ENCODE measurements at places on chromosomes 5 and 9.

GRCh38 chr5:84437673-84438315 is 53.1 kb upstream of the EDIL3 start:
- no peaks in the 10 kb centered on the region for H3K27me3 ChIP-seq
- no peak overlapping the region for H3K27ac ChIP-seq
- no peak overlapping the region for H3K4me3 ChIP-seq
- no peaks in the 10 kb centered on the region for H3K36me3 ChIP-seq

- H3K27ac ChIP-seq, result peak overlapping the region; percentile 78
- no peak for DNase-seq
- peaks cover 17% of the 10 kb centered on the region for H3K36me3 ChIP-seq
- H3K4me1 ChIP-seq, result peaks cover 57% of the 10 kb centered on the region
- H3K27me3 ChIP-seq, result no peaks in the 10 kb centered on the region
Observed at GRCh38 chr9:133112663-133113026, 8.4 kb downstream of the RALGDS start.

- peaks cover 22% of the 10 kb centered on the region for H3K4me1 ChIP-seq
- H3K4me3 ChIP-seq, result no peak overlapping the region
- no peak for DNase-seq
- no peak overlapping the region for H3K27ac ChIP-seq
- no peaks in the 10 kb centered on the region for H3K36me3 ChIP-seq
Observed at GRCh38 chr5:154708846-154709245, 46.3 kb upstream of the LARP1 start.

- no peak overlapping the region for H3K27ac ChIP-seq
- H3K27me3 ChIP-seq, result no peaks in the 10 kb centered on the region
- no peak overlapping the region for H3K4me3 ChIP-seq
Observed at GRCh38 chr9:93300585-93301081, 116.7 kb downstream of the WNK2 start.

- no peaks in the 10 kb centered on the region for H3K36me3 ChIP-seq
- H3K27me3 ChIP-seq, result no peaks in the 10 kb centered on the region
- no peak overlapping the region for H3K4me3 ChIP-seq
- no peak for DNase-seq
- no peaks in the 10 kb centered on the region for H3K4me1 ChIP-seq
Observed at GRCh38 chr9:30349526-30350513, 2034.6 kb upstream of the ACO1 start.

GRCh38 chr5:9362600-9362999 is 183.3 kb downstream of the SEMA5A start:
- DNase-seq, result no peak
- no peak overlapping the region for H3K27ac ChIP-seq

DNA sequence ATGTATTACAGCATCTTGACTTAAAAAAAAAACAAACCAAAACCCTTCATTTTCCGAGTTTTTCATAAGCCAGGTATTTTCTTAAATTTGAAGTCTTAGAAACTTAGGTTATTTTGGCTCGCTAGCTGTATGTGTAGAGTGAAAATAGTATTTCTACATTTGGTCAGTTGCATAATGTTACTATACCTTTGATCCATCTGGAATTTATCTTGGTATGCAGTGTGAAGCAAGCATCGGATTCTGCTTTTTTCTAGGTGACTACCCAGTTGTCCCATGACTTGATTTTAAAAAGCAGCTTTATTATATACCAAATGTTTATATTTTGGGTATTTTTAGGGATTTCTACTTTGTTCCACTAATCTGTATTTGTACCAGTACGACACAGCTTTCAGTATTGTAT is 27.7 kb downstream of the UBAP1 start:
- H3K27ac ChIP-seq, result no peak overlapping the region
- no peak overlapping the region for H3K4me3 ChIP-seq
- H3K4me1 ChIP-seq, result no peaks in the 10 kb centered on the region
- no peaks in the 10 kb centered on the region for H3K27me3 ChIP-seq
- H3K36me3 ChIP-seq, result no peaks in the 10 kb centered on the region

- no peak overlapping the region for H3K27ac ChIP-seq
- no peaks in the 10 kb centered on the region for H3K4me1 ChIP-seq
- no peak for DNase-seq
- H3K36me3 ChIP-seq, result no peaks in the 10 kb centered on the region
Observed at GRCh38 chr5:150075233-150075632, 11.1 kb downstream of the CSF1R start.

DNA sequence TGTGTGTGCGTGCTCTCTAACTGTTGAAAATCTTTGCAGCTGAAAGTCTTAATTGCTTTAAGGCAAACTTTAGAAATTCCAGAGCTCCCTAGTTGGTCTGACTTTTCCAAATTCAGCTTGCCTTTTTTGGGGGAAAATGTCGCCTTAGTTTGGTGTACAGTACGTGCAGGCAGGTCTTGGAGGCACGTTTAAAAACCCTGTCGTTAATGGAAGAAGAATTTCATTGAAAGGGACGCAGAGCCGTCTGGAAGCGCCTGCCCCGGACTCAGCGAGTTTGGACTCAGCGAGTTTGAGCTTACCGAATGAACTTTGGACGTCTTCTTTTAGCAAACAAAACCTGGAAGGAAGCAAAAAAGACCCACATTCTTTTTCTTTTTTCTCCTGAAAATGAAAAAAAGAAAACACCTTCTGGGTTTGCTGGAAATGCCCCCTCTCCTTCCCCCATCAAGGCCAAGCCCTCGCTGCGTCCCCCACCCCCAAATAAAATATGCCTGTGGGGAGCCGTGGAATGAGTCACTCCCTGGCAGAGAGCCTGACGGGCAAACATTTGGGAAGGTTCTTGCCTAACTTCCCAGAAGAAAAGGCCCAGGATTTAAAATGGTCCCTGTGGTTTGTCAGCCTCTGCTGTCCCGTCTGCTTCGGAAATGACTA is 1.5 kb downstream of the NEK6 start:
- H3K36me3 ChIP-seq, result no peaks in the 10 kb centered on the region
- H3K4me3 ChIP-seq, result peak overlapping the region; percentile 59

- H3K27me3 ChIP-seq, result no peaks in the 10 kb centered on the region
- H3K4me3 ChIP-seq, result no peak overlapping the region
- no peak overlapping the region for H3K27ac ChIP-seq
- DNase-seq, result peak; percentile 17
- H3K4me1 ChIP-seq, result peaks cover 33% of the 10 kb centered on the region
Observed at GRCh38 chr9:133563291-133563796, 28.8 kb downstream of the ADAMTSL2 start.

- H3K27me3 ChIP-seq, result no peaks in the 10 kb centered on the region
- no peaks in the 10 kb centered on the region for H3K36me3 ChIP-seq
Observed at GRCh38 chr5:60668686-60669304, 31.2 kb downstream of the DEPDC1B start.

- H3K27me3 ChIP-seq, result no peaks in the 10 kb centered on the region
- H3K27ac ChIP-seq, result no peak overlapping the region
- H3K4me3 ChIP-seq, result no peak overlapping the region
Observed at GRCh38 chr9:5113994-5114748, 71.3 kb downstream of the INSL6 start.

DNA sequence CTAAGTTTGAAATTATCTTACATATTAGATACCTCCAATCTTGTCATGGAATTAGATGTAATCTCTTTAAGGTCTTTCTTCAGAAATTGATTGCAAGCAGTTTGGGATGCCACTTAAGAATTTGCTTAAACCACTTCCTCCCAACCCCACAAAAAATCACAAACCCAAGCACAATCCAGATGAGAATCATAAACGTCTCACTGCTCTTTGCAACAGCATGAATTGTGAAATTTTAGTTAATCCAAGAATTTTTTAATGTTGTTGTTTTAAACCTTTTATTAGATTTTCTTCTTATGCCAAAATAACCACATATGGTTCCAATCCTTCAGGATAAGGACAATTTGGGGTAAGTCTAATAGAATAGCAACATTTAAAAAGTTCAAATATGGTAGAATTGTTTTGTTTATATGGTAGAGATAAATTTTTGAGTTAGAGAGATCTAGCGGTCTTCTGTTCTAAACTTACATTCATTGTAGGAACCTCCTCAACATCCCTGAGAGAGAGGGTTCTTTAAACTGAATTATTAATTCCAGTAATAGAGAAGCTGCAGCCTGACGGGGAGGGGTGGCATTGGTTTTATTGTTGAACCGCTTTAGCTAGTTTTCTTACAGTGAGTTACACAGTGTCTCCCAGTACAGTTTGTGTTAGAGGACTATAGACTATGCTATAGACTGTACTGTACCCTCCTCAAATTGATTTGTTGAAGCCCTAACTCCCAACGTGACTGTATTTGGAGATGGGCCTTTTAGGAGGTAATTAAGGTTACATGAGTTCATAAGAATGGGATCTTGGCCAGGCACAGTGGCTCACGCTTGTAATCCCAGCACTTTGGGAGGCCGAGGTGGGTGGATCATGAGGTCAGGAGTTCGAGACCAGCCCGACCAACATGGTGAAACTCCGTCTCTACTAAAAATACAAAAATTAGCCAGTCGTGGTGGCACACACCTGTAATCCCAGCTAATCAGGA is 24.8 kb upstream of the IL6ST start:
- no peaks in the 10 kb centered on the region for H3K4me1 ChIP-seq
- no peak overlapping the region for H3K4me3 ChIP-seq
- H3K27me3 ChIP-seq, result no peaks in the 10 kb centered on the region

DNA sequence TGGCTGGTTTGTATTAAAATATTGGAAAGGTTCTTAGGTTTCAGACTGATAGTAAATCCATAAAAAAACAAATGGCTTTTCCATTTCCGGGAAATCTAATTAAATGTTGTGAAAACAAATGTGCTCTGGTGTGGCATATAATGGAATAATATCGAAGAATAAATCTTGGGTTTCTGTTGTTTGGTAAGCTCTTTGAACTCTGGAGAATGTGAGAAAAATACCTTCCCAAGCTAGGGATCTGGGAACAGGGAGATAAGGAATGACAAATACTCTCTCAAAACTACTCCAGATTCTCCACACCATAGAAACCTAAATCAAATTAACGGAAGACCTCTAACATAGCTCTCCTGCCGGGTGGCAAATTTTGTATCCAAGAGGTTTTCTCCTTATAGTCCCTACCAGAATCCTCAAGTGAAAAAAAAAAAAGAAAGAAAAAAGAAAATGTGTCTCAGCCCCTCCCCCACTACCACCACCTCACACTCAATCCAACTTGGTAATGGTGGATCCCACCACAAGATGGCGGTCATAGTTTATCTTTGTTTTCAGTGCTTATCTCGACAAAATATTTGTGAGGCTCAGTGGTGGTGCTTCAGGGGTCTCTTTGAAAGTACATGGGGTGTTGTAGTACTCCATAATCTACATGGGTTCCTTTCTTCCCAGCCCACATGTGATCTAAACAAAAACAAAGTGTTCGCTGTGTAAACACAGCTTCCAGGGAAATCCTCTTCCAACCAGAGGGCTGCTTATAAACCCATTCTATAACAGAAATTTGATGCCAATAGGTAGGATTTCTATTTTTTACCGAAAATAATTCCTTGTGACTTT is 54.5 kb upstream of the FST start:
- no peaks in the 10 kb centered on the region for H3K4me1 ChIP-seq
- no peaks in the 10 kb centered on the region for H3K36me3 ChIP-seq
- H3K27me3 ChIP-seq, result no peaks in the 10 kb centered on the region
- H3K4me3 ChIP-seq, result no peak overlapping the region
- no peak overlapping the region for H3K27ac ChIP-seq

- H3K27me3 ChIP-seq, result no peaks in the 10 kb centered on the region
- DNase-seq, result no peak
- no peaks in the 10 kb centered on the region for H3K36me3 ChIP-seq
- H3K4me1 ChIP-seq, result no peaks in the 10 kb centered on the region
- no peak overlapping the region for H3K27ac ChIP-seq
- no peak overlapping the region for H3K4me3 ChIP-seq
Observed at GRCh38 chr5:27962198-27962597, 923.8 kb upstream of the CDH9 start.

GRCh38 chr5:2330325-2331130 is 420.9 kb downstream of the IRX2 start:
- no peaks in the 10 kb centered on the region for H3K36me3 ChIP-seq
- no peak overlapping the region for H3K4me3 ChIP-seq
- H3K27me3 ChIP-seq, result no peaks in the 10 kb centered on the region
- no peak for DNase-seq

DNA sequence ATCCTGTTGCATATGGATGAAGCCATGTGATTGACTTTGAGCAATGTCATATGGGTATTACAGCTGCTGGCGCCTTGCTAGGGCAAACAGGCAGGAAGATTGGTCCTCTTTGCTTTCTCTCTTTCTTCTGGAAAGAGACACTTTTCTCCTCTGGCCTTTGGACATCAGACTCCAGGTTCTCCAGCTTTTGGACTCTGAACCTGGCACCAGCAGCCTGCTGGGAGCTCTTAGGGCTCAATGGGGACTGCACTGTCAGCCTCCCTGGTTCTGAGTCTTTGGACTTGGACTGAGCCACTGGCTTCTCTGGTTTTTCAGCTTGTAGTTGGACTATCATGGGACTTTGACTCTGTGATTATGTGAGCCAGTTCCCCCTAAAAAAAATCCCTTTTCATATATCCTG is 34.8 kb upstream of the TENT4A start:
- H3K4me3 ChIP-seq, result no peak overlapping the region
- DNase-seq, result no peak
- H3K4me1 ChIP-seq, result no peaks in the 10 kb centered on the region
- H3K27me3 ChIP-seq, result no peaks in the 10 kb centered on the region
- H3K27ac ChIP-seq, result no peak overlapping the region

DNA sequence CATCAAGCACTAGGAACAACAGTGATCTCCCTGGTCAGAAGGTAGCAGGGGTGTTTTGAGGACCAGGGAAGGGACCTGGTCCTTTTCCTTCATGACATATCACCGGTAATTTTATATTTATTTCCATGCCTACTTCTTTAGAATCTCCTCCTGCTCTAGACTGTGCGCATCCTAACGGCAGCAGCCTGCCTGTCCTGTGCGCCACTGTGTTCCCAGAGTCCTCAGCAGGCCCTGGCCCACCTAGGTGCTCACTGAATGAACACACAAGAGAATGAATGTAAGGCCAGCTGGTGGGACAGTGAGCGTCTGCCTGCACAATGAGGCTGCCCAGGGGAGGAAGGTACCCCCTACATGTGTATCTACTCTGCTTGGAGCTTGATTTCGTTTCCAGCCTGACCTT is 51.5 kb downstream of the C5orf15 start:
- no peak overlapping the region for H3K4me3 ChIP-seq
- DNase-seq, result no peak
- H3K4me1 ChIP-seq, result no peaks in the 10 kb centered on the region
- H3K36me3 ChIP-seq, result no peaks in the 10 kb centered on the region
- H3K27me3 ChIP-seq, result no peaks in the 10 kb centered on the region

DNA sequence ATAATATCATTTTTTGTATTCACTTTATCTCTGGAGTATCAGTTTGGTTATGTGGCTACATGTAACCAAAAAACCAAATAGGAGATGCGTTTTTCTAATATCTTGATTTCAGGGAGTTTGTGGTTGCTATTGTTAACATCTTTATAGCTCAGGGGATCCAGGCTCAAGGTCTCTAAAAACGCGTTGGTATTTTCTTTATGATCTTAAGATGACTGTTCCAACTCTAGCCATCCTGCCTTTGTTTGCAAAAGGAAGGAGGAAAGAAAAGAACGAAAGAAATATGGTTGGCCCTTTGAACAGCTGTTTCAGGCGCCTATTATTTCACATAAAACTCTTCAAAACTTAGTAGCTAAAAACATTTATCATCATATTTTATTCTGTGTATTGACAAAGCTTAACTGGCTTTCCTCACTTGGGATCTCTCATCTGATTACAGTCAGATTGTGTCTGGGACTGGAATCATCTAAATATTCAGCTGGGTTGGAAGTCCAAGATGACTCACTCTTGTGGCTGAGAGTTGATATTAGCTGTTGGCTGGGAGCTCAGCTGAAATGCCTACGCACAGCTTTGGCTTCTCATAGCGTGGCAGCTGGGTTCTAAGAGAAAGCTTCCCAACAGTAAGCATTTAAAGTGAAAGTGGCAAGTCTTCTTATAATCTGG is 60.1 kb downstream of the FAM174A start:
- no peak overlapping the region for H3K4me3 ChIP-seq
- DNase-seq, result no peak
- no peaks in the 10 kb centered on the region for H3K4me1 ChIP-seq
- no peak overlapping the region for H3K27ac ChIP-seq
